Astrocyte of the hippocampus (primary cell): ENCODE measurements at places on chromosomes 7 and 10.

DNA sequence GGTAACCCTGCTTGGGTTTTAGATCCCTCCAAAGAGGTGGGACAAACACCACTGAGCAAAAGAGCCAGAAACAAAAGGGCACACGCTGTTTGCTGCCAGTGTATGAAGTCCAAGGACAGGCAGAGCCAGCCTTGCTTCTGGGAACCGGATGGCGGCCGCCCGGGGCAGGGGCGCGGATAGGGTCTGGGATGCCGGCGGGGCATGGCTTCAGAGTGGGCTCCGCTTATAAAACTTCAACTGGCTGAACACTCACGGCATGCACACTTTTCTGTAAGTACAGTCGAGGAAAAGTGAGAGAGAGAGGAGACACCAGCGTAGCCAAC is 62.6 kb downstream of the ASB13 start:
- no peak for DNase-seq

DNA sequence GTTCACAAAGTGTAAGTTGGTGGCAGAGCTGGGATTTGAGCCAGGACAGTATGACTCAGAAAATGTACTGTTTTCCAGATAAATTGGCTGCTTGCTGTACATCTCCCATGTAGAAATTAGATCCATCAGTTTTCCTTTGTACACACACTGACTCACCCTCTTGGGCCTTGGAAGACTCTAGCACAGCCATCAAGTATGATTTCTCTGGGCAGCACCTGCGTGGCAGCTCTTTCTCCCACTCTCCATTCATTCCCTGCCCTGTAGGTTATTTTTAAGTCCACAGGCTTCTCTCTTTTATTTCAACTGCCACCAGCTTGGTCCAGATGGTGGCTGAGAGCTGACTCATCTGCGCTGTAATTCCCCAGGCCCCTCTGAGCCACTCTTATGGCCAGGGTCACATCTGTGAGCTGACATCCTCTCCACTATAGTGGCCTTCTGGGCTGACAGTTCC is 28.3 kb upstream of the SDK1 start:
- peak; percentile 89 for DNase-seq

DNA sequence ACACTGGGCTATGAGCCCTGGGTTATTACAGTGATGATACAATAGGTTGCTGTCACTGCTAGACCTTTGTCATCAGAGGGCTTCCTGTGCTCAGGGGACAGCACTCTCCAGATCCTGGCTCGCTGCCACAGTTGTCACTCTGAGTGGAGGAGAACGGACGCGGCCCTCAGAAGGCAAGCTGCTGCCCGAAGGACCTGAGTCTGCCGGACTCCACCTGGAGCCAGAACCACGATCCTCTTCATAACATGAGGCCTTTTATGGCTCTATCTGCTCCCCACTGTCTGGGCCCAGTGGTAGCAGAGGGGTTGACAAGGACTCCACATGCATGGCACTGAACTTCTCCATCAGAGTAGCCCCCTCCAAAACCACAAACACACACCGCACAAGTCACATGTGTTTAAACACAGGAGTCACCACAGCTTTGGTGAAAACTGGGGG is 94.7 kb upstream of the EFCAB10 start:
- no peak for DNase-seq

DNA sequence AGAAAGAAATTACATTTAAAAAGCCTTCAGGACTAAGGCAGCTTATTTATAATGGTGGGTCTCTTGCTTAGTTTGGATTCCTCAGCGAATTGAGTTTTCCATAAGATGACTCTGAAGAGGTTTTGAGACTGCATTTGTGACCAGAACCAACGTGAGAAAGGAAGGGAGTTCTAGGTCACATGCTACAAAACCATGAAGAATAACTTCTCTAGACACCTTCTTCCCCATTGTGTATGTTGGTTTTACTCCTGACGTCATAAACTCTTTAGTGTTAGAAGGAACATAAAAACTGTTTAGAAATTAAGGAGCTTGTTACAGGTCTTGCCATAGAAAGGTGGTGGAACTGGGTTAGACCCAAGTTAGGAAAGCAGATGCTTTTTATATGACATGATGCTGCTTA is 11.1 kb downstream of the PTPN12 start:
- DNase-seq = no peak

GRCh38 chr7:82760831-82761230 is 317.3 kb upstream of the CACNA2D1 start:
- DNase-seq = peak; percentile 40

DNA sequence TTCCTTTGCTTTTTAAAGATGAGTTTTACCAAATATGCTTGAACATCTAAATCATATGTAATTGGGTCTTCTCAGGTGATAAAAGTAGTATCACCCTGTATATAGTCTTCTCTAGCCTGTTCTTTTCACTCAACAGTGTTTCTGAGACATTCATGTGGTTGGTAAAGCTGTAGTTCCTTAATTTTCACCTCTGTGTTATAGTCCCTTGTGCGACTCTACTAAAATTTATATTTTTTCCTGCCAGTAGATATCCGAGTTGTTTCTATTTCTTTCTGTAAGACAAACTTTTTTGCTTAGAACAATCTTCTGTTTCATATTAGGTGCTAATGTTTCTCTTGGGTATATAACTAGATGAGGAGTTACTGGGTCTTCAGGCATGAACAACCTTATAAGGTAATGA is 35.6 kb downstream of the SYPL1 start:
- DNase-seq = no peak

DNA sequence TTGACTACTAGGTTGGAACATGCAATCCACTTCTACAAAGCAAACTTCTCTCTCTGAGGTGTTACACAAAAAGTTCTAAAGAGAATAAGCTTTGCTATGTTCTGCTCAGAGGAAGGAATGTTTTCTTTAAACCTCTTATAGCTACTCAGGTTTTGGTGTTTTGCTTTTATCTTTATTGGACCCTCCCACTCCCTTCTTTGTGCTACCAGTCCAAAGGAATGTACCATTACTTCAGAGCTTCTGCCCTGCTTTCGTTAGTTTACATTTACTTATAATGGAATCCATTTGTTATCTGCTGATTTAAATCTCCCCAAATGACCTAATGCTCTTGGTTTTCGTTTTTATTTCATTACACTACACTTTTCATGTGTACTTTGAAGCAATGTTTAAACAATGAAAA is 154.9 kb downstream of the ATE1 start:
- DNase-seq = peak; percentile 63

- DNase-seq = no peak
These were observed 8.2 kb downstream of the MAFK start for GRCh38 chr7:1538544-1539180.

- no peak for DNase-seq
These were observed 136.8 kb downstream of the LCOR start for GRCh38 chr10:96968682-96969423.

GRCh38 chr7:142569851-142570250 is 179.4 kb upstream of the PRSS1 start:
- DNase-seq = no peak

- DNase-seq = no peak
These were observed 83.3 kb downstream of the NT5C2 start for GRCh38 chr10:103109821-103110220.

DNA sequence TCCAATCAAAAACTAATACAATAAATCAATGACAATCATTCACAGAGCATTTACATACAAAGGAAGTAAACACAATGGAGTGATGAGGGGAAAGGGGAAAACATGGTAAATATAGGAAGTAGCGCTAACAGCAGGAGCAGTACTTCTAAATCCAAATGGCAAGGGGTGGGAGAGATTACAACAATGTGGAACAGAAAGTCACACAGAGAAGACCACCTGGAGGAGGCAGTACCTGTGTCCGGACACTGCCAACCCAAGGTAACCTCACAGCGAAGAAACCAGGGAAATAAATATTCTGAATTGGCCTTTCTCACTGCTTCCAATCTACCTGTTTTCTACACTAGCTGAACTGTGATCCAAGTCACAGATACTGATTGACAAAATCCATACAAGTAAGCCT is 58.2 kb downstream of the ABI1 start:
- no peak for DNase-seq

- DNase-seq = no peak
These were observed 501.8 kb downstream of the GATA3 start for GRCh38 chr10:8556321-8556720.

DNA sequence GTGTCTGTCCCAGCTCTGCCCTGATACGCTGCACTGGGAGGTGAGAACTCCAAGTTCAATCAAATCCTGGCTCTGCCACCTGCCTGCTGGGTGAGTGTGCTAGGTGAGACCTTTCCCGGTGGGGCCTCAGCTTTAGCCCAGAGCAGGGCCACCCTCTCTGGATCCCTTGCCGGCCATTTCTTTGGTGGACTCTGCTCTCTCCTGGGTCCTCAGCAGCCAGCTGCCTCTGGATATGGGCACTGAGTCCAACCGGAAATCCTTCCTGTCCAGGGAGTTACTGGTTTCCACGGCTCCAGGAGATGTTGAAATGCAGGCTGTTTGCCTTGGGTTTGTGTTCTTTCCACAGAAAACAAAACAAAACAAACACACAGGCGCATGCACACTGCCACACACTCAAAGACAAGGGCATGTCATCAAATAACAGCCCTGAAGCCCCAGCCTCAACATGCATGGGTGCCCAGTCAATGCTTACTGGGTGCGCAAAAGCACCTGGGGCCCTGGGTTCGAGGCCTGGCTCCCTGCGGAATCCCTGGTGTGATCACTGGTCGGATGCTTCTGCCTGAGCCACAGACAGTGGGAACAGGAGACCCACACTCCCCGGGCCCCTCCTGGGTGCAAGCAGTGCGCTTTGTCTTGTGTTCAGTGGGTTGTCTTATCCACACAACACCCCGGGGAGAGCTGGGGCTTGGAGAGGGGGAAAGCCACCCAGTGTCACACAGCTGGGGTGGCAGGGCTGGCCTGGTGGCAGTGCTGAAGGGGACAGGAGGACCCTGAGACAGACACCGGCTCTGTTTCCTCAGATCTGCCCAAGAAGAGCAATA is 33.1 kb downstream of the PPIF start:
- peak; percentile 64 for DNase-seq

DNA sequence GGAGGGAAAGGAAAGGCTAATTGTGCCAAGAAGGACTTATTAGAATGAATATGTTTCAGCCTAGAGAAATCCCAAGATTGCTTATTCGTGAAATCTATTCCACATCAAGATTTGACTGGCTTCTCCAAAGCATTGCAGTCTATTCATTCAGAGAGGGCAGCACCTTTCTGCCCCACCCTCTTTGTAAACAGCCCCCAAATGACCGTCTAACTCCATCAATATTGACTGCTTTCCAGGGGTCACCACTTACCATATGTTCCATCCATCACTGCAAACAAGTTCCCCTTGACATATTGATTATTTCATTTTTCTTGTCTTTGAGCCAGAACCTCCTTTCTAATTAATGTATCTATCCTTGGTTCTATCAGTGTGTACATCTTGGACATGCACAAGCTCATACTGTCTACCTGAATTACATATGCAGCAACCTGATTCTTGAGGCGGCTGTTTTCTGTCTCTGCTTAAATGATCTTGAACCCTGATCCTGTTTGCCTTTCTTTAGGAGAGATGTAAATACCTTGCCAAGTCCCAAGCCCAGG is 44.2 kb upstream of the PTER start:
- no peak for DNase-seq

DNA sequence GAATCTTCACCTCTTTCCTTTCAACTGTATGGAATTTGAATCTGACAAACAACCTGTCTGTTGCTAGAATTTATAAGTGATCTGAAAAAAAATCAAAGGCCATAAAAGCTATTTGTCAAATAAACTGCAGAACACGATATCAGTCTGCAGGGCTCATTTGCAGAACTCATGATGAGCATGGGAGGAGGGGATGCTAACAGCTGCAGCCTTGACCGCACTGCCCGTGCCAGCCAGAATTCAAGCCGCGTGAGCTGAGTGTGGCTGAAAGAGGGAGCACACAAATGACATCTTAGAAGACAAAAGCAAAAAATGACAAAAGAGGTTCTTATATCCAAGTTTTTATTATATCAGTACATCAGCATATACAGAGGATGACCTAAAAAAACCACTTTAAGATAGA is 15.7 kb downstream of the LRRTM3 start:
- DNase-seq = no peak

GRCh38 chr10:5547681-5547930 is 22.8 kb downstream of the CALML3 start:
- DNase-seq = no peak

DNA sequence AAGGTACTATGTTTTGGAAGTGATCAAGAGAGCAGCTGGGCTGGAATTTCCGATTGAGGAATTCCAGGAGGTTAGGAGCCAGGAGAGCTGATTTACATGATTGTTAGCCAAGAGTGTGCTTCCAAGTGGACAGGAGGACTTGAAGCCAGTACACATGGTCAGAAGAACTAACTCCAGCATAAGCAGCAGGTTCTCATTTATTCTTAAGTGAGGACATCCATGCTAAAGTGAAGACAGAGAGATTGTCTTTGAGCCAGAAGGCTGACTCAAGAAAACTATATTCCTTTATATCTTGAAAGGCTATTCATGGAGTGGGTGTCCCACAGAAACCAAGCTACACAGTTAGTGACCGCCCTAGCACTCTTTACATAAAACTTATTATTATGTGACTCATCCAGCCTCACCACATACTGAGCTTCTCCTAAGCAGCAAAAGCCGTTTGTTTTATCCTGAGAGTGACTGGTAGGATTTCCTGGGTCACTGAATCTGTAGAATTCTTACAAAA is 56.7 kb upstream of the SEMA3A start:
- DNase-seq = peak; percentile 79

DNA sequence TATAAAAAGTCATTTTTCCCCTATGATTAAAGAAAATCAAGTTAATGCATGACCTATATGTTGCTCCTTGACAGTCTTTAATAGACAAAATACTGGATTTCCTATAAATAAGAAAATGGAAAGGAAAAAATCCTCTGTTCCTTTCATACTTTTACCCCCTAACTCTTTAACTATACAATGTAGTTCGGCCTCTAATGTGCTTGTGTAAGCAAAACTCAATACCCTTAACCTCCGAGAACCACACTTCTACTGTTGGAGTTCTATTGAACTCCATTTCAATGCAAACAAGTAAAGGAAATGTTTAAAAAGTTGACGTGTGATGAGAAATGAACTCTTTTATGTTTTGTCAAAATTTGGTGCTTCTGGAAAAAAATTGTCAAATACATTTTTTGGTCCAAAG is 36.0 kb downstream of the HDAC9 start:
- no peak for DNase-seq

GRCh38 chr7:103989785-103990767 is 618 bp upstream of the RELN start:
- DNase-seq = peak; percentile 55

DNA sequence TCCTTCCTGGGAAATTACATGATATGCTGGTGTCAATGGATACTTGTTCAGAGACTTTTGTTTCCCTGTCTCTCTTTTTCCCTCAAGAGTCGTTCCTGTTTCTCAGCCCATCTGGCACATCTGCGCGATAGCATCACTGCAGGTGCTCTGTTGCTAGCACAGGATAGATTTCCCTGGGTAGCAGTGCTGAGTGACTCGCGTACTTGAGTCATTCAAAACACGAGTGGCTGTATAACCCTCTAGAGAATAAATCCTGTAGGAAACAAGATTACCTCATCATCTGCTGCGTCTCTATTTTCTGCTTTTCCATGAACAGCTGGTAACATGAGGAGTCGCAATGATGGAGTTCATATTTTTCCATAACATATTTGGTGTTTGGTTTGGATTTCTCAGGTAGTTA is 452.0 kb upstream of the FZD8 start:
- DNase-seq = no peak
